Endothelial cell of umbilical vein (primary cell): ENCODE measurements at places on chromosomes 2 and 18.

DNA sequence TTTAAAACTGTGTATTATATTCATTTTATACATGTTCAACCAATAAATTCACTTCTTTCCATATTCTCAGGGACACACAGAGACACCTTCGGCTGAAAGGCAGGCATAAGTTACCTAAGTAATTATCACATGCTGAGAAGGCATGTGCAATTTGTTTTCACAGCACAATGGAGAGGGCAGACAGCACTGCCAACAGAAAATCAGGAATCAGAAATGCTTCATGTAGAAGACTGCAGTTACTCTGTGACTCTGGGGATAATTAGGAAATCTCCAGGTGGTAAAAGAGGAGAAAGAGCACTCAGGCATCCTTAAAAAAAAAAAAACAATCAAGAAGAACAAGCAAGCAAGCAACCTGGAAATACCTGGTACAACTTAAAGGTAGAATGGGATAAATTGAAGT, 49.3 kb downstream of the DSEL start:
- DNase-seq, result no peak

- DNase-seq, result no peak
Observed at GRCh38 chr2:39160982-39161381, 40.1 kb upstream of the SOS1 start.

GRCh38 chr18:56563568-56563967, 74.8 kb downstream of the TXNL1 start:
- DNase-seq, result no peak

- no peak for DNase-seq
Observed at GRCh38 chr18:50832754-50833153, 12.9 kb upstream of the MRO start.

DNA sequence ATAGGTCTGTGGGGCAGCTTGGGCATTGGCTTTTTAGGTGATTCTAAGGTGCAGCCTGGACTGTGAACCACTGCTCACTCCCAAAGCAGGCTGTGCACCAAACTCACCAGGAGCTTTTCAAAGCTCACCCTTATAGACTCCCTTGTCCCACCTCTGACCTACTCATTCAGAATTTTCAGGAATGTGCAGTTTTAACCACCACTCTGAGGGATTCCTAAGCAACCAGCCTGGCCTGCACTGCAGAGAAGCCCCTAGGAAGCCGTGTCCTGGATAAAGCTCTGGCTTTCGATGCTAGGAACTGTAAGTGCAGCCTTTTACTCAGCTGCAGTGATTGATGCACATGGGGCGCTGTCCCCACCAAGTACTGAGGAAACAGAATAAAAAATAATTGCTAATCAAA, 33.0 kb downstream of the MRO start:
- no peak for DNase-seq

- no peak for DNase-seq
Observed at GRCh38 chr18:21387886-21388285, 145.9 kb downstream of the GREB1L start.

DNA sequence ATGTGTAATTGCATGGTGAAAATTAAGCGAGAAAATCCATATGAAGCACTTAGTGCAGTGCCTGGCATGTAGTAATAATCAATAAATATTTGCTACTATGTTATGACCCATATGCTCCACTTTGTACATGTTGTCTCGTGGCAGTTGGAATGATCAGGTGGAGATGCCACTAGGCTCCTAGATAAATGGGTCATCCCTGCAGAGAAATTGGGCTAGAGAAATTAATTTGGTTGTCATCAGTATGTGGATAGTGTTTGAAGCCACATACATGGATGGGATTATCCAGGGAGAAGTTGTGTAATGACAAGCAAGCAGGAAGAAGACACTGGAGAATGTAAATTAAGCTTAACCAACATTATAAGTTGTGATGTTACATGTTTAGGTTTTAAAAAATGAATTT, 33.0 kb downstream of the ACYP2 start:
- DNase-seq, result no peak

- DNase-seq, result peak; percentile 69
Observed at GRCh38 chr2:209334188-209335017, 89.4 kb upstream of the MAP2 start.

GRCh38 chr18:24868760-24869237, 408.4 kb downstream of the HRH4 start:
- DNase-seq, result peak; percentile 61

- no peak for DNase-seq
Observed at GRCh38 chr2:66497431-66498288, 62.7 kb downstream of the MEIS1 start.

- no peak for DNase-seq
Observed at GRCh38 chr2:150888337-150888736, 373.3 kb downstream of the RBM43 start.

DNA sequence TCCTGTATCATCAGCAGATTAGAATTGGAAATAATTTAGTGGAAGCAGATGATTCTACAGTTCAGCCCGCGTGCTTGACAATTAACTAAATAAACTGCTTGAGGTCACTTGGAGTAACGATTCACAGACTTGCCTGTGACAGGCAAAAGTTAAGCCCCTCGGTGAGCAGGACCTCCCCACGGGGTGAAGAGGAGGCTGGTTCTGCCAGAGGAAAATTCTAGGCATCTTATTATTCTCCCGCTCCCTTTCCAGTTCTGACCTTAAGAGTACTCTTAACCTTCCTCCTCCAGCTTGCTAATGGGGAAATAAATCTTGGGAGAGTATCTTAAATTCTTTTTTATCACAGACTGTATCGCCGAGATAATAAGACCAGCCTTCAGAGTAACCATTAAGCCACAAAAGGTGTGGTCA, 169.7 kb upstream of the SMAD2 start:
- DNase-seq, result no peak

GRCh38 chr2:7701791-7702190, 784.6 kb downstream of the RNF144A start:
- DNase-seq, result no peak

- peak; percentile 41 for DNase-seq
Observed at GRCh38 chr18:26003356-26003755, 87.1 kb downstream of the SS18 start.

DNA sequence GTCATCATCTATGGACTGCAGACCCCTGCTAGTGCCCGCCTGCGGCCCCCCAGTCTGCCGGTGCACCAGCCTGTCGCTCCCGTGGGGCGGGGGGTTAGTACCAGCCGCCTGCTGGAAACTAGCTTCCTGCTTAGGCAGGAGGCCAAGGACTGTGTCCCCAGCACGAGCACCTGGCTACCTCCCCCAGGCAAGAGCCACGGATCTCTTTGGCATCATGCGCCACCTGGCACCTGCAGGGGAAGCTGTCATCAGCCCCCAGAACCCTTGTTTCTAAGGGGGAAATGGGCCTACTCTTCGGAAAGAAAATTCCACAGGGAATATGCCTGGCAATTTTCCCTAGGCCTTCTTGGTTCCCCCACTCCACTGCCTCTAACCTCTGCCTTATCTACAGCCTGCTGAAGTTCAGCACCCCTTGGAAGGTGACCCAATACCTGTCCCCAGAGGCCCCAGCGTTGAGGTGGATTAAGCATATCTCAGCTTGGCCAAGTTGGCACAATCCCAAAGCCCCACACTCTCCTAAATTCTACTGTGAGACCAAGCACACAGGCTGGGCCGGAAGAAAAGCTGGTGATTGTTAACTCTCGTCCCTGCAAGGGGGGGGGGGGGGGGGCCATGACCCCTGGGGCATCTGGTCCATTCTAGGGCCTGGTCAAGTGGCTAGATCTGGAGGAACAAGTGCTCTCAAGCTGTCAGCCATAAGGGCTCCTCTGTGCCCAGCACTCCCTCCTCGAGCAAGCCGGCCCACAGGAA, 62.0 kb upstream of the POMC start:
- DNase-seq, result no peak

GRCh38 chr18:34352385-34353163, 127.9 kb upstream of the NOL4 start:
- DNase-seq, result peak; percentile 35

- DNase-seq, result no peak
Observed at GRCh38 chr18:56977309-56977708, 169.6 kb upstream of the BOD1L2 start.

GRCh38 chr2:192327576-192327975, 132.8 kb upstream of the TMEFF2 start:
- DNase-seq, result no peak

- DNase-seq, result no peak
Observed at GRCh38 chr2:221708902-221709301, 136.8 kb upstream of the EPHA4 start.

- no peak for DNase-seq
Observed at GRCh38 chr2:74053959-74054715, 69.4 kb downstream of the TET3 start.

DNA sequence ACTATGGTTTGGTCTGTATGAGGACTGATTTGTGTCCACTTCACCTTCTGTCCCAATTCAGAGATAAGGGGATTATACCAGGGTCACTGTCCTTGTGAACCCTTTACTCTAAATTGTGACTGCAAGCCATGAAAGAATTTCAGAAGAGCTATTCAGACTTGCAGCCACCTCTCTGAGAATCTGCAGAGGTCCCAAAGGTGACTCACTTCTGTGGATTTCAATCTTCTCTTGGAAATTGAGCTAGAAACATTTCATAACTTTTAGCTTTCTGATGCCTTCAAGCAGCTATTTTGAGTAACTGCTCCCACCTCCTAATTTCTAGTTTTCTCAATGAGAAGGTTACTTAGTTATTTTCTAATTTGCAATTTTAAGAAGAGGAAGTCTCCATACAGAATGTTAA, 1242.4 kb upstream of the ACVR2A start:
- DNase-seq, result no peak

GRCh38 chr2:222722327-222722946, 51.0 kb downstream of the MOGAT1 start:
- peak; percentile 56 for DNase-seq

DNA sequence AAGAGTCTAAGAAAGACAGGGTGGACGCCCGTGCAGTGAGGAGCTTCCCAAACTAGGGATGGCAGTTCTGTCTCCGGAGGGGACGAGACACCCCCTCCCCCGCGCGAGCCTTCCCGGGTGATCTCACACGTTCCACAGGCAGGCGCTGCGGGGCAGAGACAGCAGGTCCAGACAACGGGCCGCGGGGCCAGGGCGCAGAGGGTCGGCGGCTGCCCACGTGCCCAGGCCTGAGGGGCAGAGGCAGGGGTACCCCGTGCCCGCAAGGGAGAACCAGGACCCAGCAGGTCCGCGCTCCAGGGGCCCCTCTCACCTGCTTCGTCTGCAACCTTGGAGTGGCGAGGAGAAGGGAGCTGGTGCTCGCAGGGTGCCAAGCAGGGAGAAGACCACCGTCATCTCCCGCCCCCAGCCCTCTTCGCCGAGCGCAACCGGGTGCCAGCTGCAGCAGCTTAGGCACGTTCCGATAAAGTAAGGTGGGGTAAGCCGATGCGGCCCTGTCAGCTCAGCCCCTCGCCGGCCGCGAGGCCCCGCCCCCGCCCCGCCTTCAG, at the start of gene GPR155:
TSS of gene GPR155 (minus strand) at position 467 of the 545 bp plus-strand sequence. CDS start 5,073 bp downstream, outside the sequence.
- no peak for DNase-seq

DNA sequence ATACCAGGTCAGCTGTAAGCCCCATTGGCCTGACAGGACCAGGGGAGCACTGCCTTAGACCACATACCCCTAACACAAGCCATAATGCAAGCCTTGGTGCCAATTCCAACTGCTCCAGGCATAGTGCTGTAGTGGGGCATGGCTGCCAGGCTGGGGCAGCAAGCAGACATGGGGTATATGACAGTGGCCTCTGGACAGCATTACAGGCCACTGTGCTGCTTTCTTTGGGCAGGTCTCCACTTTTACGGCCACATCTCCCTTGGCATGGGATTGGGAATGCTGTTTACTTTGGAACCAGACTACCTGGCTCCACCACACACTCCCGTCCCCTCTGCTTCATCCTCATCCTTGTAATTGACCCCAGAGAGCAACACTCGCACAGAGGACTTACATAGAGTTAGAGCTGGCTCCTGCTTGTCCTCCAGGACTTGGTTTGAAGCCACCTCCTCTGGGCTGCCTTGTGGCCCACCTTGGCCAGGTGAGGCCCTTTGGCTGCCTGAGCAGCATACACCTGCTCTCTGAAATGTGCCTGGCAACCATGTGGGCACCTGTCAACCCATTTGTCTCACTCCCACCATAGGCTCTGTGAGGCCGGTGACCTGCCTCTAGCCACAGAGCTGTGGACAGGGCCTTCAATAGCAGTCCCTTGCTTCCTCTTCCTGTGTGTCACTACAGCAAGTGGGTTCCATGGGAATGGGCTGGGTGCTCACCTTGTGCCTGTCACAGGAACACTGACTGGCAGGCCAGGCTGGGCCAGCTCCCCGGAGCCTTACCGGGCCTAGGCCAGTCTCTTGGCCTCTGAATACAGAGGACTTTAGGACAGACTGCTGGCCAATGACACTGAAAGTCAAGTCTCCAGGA, 262.6 kb upstream of the HS6ST1 start:
- DNase-seq, result no peak

DNA sequence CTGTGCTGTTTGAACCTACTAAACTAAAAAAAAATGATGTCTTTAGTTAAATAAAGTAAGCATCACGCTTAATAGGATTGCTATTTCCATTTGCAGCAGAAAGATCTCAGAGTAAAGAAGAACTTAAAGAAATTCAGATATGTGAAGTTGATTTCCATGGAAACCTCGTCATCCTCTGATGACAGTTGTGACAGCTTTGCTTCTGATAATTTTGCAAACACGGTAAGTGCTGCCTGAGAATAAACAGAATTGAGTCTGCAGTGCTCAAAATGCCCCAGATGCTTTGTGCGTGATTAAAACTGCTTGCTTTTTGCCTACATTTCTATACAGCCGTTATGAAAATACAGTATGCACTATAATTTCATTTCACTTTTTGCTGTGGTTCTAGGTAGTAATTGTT, 3.9 kb downstream of the CDCA7 start:
- DNase-seq, result no peak

- DNase-seq, result no peak
Observed at GRCh38 chr2:160901613-160902012, 258.6 kb upstream of the TANK start.

- no peak for DNase-seq
Observed at GRCh38 chr2:121579309-121579708, 48.6 kb downstream of the RNU4ATAC start.

GRCh38 chr2:160141912-160142311, 58.2 kb downstream of the ITGB6 start:
- DNase-seq, result no peak

- no peak for DNase-seq
Observed at GRCh38 chr18:49616618-49617328, 54.9 kb downstream of the LIPG start.

DNA sequence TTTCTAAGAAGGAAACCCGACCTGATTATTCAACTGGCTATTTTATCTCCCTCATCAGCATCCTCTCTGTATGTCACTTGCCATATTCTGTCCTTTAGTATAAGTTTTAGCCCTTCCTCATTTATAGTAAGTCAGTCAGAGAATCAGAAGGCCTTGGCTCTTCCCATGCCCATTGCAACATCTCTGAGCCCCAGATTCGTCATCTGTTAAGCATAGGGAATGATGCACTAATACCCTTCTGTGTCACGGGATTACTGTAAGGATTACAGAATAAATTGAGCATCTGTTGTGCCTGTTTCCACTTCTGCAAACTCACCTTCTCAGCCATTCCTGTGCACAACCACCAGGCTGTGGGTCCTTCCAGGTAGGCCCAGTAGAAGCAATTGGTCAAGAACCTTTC, 258.1 kb upstream of the RAB12 start:
- no peak for DNase-seq
